ENCODE measurements at places on chromosomes 2 and 18.

GRCh38 chr2:238987352-238987981, 139.6 kb downstream of the TWIST2 start:
- no peak for DNase-seq

DNA sequence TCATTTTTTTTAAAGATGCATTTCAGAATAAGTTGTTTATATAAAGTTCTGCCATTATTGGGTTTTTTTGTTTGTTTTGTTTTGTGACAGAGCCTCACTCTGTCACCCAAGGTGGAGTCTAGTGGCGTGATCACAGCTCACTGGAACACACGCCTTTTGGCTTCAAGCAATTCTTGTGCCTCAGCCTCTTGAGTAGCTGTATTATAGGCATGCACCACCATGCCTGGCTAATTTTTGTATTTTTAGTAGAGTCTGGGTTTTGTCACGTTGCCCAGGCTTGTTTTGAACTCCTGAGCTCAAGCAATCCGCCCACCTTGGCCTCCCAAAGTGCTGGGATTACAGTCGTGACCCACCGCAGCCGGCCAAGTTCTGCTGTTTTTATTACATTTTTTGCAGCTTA, 72.3 kb downstream of the R3HDM1 start:
- DNase-seq, result no peak

- DNase-seq, result no peak
Observed at GRCh38 chr2:45543257-45543656, 67.8 kb downstream of the SRBD1 start.

GRCh38 chr2:65880436-65880835, 448.0 kb upstream of the SPRED2 start:
- no peak for DNase-seq

Measured in NCI-H774 (cell line).